ENCODE measurements at places on chromosomes 7 and 10. TPM values are rescaled to one million over a fixed set of nuclear protein-coding genes. Genes with fewer than 3 reads are reported as not detected.

The PSMA2 gene
- total RNA-seq = 60.2 TPM

The FOXP2 gene
- total RNA-seq = 11.1 TPM

The CXCL12 gene
- 103 TPM for total RNA-seq

The OR2A7 gene
- total RNA-seq = 4.2 TPM

The NACAD gene
- 7.5 TPM for total RNA-seq

The TAC1 gene
- 5.9 TPM for total RNA-seq

The SFXN2 gene
- total RNA-seq = 4.9 TPM

The ANKRD22 gene
- total RNA-seq = 0.59 TPM

The GNGT1 gene
- not detected for total RNA-seq

The IGFBP1 gene
- total RNA-seq = 0.98 TPM

The HMX3 gene
- not detected for total RNA-seq

The AZGP1 gene
- 3,161 TPM for total RNA-seq

The PGAM2 gene
- total RNA-seq = 0.64 TPM

The FAM13C gene
- 17.8 TPM for total RNA-seq

The RAMP3 gene
- 103 TPM for total RNA-seq

The GJD4 gene
- total RNA-seq = not detected

The GNB2 gene
- total RNA-seq = 173 TPM

The INHBA gene
- 0.59 TPM for total RNA-seq

All from breast epithelium (tissue), 4 donors.